ENCODE measurements at places on chromosomes 2 and 18.

GRCh38 chr2:56654936-56655335, 471.1 kb downstream of the CCDC85A start:
- no peak for DNase-seq

GRCh38 chr2:28898048-28898447, 3.6 kb downstream of the WDR43 start:
- no peak for DNase-seq

DNA sequence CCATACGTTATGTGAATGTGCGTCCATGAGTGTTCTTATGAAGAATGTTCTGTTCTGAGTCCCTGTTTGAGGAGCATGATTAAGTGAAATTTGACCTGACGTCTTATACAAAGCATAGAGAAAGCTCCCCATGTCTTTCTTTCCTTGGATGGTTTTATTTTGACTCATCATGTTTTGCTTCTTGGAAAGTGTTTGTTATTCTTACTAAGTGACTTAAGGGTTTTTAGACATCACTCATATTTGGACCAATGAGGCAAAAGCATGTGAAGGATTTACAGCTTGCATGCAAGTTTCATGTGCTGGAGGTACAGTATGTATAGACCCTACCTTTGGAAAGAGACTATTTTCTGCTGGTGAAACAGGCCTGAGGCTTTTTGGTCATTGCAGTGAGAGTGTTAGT, 33.5 kb upstream of the ZEB2 start:
- DNase-seq: no peak

DNA sequence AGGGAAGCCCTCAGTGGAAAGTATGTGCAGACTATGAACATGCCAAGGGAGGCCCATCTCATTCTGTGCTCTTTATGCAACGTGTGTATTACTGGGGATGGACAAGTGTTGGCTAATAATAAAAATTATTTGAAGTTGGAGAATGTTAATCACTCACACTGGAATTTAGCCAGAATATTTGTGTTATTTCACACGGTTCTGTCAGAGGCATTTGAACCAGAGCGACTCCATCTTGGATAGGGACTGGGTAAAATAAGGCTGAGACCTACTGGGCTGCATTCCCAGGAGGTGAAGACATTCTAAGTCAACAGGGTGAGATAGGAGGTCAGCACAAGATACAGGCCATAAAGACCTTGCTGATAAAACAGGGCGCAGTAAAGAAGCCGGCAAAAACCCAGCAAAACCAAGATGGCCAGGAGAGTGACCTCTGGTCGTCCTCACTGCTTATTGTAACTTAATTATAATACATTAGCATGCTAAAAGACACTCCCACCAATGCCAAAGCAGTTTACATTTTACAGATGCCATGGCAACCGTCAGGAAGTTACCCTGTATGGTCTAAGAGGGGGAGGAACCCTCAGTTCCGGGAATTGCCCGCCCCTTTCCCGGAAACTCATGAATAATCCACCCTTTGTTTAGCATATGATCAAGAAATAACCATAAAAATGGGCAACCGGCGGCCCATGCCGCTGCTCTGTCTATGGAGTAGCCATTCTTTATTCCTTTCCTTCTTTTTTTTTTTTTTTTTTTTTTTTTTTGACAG, 2.6 kb upstream of the FZD5 start:
- DNase-seq: no peak

All from NCI-H748 treated with DMSO at 0.1 percent for 48 hours (cell line).